Tongue (tissue), 3 donors: ENCODE measurements at places on chromosomes 13 and 19.

DNA sequence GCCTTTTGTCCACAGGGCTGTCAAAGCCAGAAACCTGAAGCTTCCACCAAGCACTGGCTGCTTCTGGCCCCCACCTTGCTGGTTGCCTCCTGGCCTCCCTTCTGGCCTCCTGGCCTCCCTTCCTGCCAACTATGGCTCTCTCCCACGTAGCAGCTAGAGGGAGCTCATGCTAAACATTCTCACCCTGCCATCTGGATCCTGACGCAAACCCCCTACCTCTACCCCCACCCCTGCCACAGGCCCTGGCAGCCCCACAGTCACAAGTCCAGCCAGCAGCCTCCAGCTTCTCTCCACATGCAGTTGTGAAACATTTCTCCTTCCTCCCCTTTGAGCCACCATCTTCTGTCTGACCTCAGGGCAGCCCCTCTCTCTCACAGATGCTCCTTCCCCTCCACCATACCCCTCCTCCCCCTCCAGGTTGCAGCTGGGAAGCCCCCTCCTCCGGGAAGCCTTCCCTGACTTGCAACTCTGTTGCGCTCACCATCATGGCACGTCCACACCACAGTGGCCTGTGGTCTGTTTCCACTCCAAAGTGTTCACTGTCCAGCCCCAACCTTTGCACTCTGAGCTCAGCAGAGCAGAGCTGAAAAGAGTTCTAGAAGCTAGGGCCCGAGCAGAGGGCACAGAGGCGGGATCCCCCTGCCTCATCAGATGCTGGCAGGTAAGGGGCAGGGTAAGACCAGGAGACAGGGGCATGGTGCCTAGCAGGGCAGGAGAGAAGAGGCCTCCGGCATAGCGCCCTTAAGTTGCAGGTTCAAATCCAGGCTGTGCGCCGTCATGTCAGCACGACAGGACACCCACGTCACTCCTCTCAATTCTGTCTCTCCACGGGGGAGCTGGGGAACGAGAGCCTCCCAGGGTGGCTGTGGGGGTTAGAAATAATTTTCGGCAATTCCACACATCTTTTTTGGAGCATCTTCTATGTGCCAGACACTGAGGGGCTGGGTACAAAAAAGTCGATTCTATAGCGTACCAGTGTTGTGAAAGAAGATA is 7.3 kb downstream of the ADGRL1 start:
- no peak for DNase-seq

DNA sequence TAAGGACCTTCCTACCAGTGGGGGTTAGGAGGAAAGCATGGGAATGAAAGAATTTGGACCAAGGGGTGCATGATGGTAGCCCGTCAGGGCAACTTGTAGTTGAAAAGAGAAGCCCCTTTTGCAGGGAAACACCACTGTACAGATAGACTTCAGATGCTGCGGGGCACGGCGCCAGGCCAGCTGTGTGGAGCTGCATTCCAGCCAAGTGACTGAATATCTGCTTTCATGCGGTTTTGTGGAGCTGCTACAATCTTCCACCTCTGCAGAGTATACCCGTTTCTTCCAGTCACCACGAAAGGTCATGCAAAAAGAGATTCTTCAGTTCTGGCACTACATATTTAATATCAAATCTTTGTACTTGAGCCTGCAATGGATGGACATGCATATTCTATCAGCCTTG is 104.7 kb downstream of the RGCC start:
- peak; percentile 91 for DNase-seq

DNA sequence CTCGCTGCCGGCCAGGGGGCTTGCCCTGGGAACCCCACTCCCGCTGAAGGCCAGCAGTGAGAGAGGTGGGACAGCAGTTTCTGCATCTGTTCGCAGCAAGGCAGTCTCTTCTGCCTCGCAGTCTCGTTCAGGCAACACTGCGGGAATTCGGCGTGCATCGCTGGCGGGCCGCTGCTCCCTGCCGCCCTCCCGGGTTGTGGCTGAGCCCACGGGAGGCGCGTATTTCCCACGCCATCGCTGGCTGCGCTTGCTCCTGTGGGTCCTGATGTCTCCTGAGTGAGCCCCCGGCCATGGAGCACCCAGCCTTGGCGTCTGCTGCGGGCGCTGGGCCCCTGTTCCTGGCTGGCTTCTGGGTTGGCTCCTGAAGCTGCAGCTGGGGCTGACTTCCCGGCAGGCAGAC is 227.9 kb downstream of the TEX29 start:
- no peak for DNase-seq

DNA sequence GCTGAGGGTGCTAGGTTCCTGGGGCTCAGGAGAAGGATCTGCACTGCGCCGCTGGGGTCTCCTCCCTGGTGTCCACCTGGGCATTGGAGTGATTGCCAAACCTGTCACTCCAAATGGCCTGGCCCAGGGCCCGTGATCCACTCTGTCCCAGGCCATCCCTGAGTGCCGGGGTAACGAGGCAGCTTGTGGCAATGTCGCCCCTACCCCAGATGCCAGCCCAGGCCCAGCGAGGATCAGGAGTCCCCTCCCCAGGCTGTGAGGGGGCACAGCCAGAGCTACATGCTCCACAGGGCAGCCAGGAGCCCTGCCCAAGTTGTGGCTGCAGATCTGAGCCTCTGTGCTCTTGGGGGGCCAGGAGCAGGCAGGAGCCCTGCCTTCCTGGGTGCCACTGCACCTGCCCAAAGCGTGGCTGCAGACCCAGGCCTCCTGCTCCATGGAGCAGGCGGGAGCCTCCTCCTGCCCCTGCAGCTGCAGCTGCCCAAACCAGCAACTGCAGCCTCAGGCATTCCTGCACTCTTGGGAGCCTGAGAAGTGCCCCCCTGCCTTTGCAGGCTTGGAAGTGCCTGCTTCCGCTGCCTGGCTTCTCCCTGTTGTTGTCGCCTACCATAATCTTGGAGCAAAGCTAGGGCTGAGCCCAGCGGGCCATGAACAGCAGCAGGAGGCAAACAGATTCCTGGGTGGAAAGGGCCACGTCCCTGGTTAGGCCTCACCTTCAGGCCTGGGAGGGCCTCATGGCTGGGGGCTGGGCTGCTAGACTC is 4.6 kb downstream of the IGFL4 start:
- DNase-seq: peak; percentile 51

- no peak for DNase-seq
Measured at GRCh38 chr19:33000510-33000909, 28.5 kb downstream of the FAAP24 start.

DNA sequence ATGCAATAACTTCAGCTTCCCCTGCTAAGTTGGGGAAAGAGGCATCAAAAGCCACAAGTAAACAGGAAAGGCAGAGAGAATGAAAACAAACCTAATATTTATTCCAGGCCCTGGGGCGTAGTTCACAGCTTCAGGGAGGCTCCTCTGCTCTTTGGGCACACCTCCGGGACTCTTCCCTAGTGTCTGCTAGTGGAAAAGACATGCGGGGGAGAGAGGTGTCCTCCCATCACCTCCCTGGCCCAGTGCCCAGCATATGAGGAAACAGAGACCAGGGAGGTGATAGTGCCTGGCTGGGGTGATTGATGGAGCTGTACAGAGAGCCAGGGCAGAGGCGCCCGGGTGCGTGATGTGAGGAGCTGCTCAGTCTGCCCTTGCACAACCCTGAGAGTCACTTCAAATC is 71.0 kb downstream of the RASL11A start:
- DNase-seq: no peak

GRCh38 chr19:17616961-17617806 is 61.7 kb downstream of the COLGALT1 start:
- DNase-seq: no peak

- no peak for DNase-seq
Measured at GRCh38 chr13:48831248-48831647, 144.5 kb upstream of the FNDC3A start.

GRCh38 chr19:33194886-33195644 is 935 bp downstream of the LRP3 start:
- peak; percentile 45 for DNase-seq

- peak; percentile 94 for DNase-seq
Measured at GRCh38 chr19:31338069-31338776, 11.0 kb downstream of the TSHZ3 start.

- peak; percentile 92 for DNase-seq
Measured at GRCh38 chr19:50607874-50608785, 31.6 kb downstream of the SYT3 start.

DNA sequence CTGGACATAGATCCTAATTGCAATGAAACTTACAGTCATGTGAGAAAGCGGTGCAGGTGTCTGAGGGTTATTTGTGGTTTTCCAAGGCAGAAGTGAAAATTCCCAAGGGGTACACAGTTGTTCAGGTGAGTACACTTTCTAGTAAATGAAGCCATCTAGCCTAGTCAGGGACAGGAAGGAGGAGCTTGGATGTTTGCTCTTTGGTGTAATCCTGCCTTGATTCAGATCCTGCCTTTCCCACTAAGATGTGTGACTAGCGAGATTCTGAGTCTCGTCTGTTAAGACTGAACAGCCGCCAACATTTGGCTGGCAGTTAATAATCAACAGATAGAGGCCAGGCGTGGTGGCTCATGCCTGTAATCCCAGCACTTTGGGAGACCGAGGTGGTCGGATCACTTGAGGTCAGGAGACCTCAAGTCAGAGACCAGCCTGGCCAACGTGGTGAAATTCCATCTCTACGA is 2.5 kb downstream of the RPS9 start:
- no peak for DNase-seq
